ENCODE measurements at places on chromosomes 2 and 18.

DNA sequence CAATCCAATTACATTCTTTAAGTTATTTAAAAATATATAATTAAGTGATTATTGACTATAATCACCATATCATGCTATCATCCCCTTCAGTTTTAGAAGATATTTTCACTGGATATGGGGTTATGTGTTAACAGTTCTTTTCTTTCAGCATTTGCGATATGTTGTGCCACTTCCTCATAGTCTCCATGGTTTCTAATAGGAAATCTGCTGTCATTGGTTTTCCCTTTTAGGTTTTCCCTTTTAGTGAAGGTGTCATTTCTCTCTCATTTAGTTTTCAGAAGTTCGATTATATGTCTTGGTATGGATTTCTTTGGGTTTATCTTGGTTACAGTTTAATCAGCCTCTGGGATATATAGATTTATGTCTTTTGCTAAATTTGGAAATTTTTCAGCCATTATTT, 34.8 kb upstream of the EPG5 start:
- no peak for DNase-seq

DNA sequence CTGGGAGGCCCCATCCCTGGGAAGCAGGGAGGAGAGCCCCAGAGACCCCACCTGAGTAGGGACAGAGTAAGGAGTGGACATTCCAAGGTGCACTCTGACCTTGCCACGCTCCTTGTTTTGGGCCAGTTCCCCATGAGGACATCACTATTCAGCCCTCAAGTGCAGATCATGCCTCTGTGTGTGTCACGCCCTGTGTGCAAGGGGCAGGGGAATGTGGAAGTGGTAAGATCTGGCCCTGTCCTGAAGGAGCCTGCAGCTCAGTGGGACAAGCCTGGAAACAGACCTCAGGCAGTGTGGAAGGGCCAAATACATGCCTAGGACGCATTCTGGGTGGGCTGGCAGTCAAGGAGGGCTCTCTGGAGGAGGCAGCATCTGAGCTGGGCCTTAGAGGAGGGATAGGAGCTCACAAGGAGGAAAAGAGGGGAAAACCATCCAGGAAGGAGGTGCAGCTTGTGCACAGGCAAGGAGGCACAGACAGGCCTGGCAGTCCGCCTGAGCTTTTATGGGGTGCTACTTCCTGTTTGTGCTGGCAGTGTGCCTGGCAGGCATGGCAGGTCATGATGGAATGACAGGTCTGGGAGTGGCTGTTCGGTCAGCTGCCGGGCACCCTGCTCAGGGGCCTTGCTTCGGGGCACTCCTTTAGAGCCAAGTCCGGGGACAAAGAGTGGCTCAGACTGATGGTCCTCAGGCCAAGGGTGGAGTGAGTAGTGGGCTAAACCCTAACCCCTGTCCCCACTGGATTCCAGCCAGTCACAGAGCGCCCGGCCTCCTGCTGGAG, 3.3 kb downstream of the KLHL30 start:
- no peak for DNase-seq

DNA sequence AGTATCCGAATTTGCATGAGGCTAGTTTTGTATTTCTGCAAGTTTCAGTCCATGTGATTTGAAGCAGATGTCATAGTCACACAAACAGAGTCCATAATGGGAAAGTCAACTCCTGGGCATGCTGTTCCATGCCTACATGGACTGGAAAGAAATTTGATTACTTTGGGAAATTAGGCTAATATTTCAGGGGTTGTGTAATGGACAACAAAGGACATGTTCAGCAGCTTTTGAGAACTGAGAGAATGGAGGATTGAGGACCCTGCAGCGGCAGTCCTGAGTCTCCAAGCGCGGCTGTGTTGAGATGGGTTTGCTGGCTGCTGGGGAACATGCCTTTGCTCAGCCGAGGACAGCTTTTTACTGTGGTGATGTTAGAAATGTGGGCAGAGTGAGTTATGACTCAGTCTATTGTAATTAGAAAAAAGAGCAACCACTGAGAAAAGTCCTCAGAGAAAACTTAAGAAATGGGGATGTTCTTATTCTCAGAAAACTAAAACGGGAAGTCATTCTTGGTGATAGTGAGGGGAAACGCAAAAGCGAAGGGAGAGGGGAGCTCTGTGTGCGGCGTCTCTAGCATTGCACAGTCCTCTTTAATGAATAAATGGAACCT, 149.2 kb downstream of the FAM210A start:
- no peak for DNase-seq

- no peak for DNase-seq
These were observed 122.5 kb downstream of the ERBB4 start for GRCh38 chr2:212416086-212416485.

GRCh38 chr2:66699793-66700676, 265.1 kb downstream of the MEIS1 start:
- peak; percentile 50 for DNase-seq

DNA sequence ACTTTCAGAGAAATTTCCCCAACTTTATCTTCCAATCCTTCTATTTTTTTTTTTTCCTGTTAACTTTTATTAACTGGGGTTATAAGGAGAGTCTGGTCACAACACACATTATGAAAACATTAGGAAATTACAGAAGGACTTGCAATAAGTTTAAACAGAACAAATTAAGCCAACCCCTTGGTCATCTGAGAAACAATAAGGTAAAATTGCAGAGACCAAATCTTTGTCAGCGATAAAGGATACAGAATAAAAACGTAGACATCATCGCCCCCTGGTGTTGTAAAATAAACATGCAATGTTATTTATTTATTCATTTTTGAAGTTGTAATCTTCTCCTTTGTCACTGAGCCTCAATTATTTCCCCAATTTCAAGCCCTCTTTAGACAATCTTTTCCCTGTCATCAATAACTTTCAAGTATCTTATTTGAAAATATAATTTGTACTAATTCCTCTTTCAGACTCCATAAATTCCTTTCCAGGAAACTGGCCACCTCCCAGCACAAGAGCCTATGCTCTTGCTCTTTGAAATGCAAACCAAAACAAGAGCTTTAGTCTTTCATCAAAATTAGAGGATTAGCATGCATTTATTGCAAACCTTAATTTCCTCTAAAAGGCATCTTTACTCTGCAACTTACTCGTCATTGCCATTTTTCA, 19.5 kb downstream of the G6PC2 start:
- peak; percentile 15 for DNase-seq

DNA sequence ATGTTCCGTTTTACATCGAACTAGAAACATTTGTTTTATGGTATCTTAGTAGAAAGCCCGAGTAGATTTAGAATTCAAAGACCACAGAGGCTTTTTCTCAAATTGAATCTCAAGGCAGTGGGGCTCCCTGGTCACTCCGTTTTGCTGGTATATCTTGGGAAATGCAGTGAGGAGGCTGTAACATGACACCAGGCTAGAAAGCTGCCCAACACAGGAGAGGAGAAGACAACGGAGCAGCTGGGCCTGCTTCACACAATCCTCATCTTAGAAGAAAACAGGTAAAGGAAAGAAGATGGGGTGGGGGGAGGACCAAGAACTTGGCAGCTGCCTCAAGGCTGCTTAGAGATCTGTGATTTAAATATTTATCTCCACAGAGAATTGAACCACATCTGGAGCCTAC, 38.3 kb upstream of the EPB41L3 start:
- DNase-seq, result peak; percentile 77

DNA sequence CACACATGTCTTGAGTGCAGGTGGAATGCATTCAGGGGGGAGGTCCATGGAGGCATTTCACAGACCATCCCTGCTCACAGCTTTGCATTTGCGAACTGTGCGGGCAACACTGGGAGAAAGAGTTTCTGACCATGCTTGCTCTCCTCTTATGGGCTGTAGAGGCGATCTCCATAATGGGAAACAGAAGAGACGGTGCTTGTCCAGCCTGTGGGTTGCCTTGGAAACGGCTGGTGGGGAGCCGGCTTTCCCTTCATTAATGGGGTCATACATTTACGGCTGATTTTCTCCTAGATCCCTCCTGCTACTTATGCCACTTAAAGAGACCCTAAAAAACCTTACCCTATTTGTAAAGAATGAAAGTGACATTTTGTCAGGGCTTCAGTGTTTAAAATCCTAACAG, 147.4 kb downstream of the SOX11 start:
- no peak for DNase-seq

DNA sequence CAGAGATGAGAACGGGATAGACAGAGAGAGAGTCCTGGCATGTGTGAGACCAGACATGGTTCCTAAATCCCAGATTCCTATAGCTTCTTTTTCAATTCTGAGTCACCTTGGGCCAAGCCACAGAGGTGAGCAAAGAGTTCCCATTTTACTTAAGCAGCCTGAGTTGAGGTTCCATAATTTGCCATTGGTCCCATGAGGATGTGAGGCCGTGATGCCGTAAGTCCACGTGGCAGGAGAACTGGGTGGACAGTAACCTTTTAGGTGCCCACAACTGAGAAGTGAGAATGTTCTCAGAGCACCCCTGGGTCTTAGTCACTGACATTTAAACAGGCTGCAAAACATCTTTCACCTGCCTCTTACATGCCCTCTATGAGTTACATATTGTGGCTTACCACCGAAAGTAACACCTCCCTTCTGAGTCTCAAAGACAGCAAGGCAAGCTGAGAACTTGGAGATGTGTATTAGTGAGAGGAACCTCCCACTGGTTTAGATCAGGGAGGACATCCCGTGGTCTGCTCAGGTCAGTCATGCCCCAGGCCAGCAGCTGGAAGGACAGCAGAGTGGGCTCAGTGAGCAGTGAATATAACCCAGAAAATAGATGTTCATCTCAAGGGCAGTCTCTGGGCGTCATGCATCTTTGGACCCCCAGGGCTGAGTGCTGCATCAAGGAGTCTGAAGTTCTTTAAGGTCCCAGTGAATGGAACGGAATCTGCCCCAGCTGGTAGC, 127.9 kb upstream of the LGALSL start:
- no peak for DNase-seq

DNA sequence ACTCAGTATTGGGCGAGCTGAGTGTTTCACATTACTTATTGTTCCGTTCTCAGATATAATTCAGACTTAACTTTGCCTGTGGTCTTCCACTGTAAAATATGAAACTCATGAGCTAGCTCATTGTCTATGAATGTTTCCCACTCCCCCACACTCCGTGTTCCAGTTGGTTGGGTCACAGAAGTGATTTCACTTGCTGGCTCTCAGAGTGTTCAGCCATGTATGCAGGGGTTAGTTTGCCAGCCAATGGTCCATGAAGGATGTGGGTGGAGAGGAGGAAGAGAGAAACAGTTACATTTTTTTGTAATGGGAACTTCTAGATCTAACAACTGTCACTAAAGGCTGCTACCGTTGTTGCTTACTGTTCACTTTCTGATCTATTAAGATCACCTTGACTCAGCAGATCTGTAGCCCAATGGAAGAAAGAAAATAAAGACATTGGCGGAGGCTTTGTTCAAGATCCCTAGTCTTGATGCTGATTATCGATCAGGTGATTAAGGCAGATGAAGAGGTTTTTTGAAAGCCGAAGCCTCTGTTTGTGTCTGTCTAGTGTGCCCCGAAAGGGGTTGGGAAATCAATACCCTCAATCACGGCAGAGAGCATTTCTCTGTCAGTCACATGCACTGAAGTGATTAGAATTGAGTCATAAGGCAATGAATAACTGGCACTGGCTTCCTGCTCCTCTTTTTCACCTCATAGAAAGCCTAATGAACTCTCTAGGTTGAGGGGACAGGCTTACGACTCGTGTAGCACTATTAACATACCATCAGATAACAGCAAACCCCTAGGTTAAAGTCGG, 279.7 kb upstream of the FIGN start:
- no peak for DNase-seq

- DNase-seq, result no peak
These were observed 19.7 kb downstream of the CYRIA start for GRCh38 chr2:16645775-16646559.

- DNase-seq, result no peak
These were observed 59.1 kb downstream of the NYAP2 start for GRCh38 chr2:225458431-225459117.

- peak; percentile 45 for DNase-seq
These were observed 15.1 kb upstream of the NMUR1 start for GRCh38 chr2:231545105-231545902.

DNA sequence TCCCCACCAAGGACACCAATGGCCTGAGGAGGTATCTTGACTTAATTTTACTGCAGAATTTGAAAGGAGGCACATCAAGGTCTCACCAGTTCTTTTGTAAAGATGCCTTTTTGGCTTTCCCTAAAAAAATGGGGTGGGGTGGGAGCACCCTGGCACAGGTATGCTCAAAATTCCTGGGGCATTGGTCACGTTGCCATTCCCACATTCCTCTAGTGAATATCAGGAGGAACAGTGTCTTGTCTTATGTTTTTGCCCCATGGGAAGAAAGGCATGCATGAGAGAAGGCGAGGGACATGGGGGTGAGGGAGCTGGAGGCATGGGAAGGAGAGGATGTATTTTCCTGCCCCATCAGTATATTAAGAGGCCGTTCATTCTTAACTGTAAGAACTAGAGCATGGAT, 275.3 kb downstream of the CMPK2 start:
- DNase-seq, result no peak

- DNase-seq, result peak; percentile 54
These were observed 63.9 kb downstream of the NEB start for GRCh38 chr2:151670346-151670745.

DNA sequence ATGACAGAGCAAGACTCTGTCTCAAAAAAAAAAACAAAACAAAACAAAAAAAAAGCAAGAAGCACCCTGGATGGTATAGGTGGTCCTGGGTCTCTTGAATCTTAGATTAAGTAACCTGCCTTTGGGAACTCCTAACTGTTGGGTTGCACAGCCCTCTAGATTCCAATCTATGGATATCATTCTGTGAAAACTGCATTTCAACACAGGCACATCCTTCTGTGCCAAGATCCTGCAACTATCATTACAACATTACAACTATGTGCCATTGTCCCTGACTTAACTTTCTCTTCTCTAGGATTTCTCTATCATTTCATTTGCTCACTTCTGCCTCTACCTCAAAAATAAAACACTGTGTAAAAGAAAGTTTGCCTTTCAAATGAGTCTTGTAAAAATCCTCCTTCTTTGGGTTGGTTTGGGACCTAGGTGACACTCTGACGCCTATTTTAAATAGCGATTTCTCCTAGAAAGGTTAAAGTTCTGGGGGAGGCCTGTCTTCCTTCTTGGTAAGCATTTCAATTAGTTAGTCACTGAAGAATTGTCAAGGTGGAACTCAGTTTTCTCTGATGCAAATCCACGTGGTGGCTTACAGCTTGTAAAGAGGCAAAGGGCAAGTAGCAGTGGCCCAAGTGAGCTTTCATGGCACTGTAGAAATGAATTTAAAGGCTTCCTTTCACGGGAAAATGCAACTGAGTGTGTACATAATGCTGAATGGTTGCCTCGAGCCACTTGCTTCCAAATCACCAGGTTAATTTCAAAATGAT, 9.2 kb downstream of the LGALSL start:
- DNase-seq, result no peak

All from umbilical cord (tissue), 2 donors.